ENCODE measurements at places on chromosomes 7 and 10.

DNA sequence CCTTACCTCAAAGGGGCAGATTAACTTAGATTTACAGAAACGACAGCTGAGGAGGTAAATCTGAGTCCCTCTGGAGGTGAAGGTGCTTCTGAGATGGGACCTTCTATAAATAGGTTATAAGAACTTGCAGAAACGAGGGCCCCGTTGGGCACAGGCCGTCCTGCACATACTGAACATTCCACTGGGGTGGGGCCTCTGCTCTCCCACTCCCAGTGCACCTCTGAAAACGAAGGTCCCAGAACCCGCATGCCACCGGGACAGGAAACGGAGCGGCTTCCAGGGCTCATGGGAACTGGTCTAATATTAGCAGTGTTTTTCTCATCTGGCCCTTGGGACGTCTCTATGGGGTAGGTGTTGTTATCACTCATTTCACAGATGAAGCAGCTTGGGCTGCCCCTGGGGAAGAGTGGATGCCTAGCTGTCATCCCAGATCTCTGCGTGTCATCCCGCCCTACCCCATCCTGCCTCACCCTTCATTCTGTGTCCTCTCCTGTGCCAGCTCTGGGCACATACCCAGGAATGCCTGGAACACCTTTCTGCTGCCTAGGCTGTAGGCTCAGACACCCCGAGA, 19.6 kb downstream of the C10orf62 start:
- DNase-seq, result no peak

GRCh38 chr7:107564553-107565298, 955 bp downstream of the DUS4L start:
- no peak for DNase-seq

DNA sequence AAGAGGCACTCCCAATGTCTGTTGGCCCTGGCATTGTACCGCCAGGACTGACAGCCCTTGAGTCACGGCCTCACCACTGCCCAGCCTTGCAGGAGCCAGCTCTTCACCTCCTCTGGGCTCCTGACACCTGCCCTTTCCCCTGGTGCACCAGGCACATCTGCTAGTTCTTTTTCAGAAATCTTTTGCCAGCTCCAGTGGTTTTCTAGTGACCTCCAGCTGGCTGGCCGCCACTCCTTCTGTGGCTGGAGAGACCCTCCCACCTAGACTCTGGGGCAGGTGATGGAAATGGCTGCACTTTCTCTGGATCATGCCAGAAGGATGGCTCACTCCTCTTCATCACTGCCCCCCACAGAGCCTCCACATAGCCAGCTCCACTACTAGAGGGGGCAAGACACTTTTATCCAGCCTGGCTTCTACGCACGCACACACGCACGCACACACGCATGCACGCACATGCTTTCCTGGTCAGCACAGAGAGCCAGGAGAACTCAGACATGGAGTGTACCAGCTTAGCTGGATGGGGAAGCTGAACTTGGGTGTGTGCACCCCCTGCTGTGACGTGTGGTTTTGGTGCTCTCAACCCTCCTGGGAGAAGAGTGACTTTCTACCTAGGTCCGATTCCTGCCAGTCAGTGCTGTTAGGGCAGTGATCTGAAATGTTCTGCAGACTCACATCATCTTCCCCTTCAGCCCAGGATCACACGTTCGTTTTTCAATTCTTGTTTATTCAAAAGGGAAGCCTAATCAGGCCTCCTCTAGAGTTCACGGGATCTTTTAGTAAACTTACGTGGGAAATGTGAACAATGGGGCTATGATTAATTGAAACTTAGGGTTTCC, 222.0 kb downstream of the PRPF18 start:
- no peak for DNase-seq

GRCh38 chr7:110407242-110407641, 683.7 kb upstream of the LRRN3 start:
- no peak for DNase-seq

DNA sequence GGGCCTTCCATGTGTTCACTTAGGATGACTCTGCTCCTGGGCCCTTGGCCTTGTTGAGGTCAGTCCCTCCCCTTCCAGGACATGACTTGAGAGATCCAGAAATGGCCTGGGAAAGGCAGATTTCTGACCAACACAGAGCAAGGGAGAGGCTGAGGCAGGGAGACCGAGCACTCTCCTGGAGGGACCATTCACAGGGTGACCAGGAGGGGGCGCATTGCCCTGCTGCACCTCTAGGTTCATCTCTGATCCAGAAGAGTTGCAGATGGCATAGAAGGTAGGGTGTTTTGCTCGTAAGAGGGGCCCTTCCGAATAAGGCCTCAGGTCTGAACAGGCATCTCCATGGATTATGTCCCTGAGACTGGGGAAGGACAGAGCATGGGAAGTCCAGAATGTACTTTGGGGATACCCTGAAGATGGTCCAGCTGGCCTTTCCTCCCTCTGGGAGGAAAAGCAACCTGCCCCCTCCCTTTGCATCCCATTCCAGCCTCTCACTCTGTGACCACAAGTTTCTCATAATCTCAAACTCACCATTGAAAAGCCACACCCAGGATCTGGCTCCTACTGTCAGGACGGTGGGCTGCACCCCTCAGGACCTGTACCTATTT, 6.6 kb downstream of the DMBT1 start:
- DNase-seq, result no peak

GRCh38 chr10:130108934-130109604, 1.6 kb downstream of the C10orf143 start:
- no peak for DNase-seq

DNA sequence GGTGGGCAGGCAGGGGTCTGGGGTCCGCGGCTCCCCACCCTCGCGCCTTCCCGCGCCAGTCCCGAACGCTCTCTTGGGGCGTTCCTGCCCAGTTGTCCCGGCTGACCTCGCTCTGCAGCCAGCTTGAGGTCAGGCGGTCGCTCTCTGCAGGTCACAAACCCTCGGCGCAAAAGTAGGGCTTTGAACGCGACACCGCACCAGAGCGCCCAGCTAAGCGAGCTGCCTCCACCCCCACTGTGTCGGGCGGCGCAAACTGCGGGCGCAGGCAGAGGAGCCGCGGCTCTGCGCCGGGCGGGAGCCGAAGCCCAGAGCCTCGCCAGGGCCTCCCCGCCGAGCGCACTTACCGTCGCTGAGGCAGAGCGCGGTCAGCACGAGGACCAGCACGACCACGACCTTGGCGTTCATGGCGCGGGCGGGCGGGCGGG, 284 bp downstream of the CXCL12 start:
- no peak for DNase-seq

DNA sequence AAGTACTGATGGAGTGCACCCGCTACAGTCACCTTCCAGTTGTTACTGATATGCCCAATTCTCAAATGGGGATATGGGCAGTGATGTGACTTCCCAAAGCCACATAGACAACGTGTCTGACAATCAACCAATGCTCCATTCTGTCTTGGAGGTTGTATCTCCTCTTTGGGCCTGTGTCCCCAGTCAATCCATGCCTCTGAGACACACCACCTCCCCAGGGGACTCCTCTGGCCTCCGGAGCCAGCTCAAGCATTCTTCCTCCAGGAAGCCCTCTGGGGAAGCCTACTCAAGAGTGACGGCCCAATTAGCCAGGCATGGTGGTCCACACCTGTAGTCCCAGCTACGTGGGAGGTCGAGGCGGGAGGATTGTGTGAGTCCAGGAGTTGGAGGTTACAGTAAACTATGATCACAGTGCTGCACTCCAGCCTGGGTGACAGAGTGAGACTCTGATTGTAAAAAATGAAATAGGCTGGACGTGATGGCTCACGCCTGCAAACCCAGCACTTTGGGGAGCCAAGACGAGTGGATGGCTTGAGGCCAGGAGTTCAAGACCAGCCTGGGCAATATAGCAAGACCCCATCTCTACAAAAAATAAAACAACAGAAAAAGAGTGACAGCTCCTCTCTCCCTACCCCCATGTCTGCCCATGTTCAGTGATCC, 99.5 kb upstream of the TNRC18 start:
- DNase-seq, result no peak

GRCh38 chr10:5987747-5988146, 10.4 kb upstream of the IL15RA start:
- DNase-seq, result no peak

DNA sequence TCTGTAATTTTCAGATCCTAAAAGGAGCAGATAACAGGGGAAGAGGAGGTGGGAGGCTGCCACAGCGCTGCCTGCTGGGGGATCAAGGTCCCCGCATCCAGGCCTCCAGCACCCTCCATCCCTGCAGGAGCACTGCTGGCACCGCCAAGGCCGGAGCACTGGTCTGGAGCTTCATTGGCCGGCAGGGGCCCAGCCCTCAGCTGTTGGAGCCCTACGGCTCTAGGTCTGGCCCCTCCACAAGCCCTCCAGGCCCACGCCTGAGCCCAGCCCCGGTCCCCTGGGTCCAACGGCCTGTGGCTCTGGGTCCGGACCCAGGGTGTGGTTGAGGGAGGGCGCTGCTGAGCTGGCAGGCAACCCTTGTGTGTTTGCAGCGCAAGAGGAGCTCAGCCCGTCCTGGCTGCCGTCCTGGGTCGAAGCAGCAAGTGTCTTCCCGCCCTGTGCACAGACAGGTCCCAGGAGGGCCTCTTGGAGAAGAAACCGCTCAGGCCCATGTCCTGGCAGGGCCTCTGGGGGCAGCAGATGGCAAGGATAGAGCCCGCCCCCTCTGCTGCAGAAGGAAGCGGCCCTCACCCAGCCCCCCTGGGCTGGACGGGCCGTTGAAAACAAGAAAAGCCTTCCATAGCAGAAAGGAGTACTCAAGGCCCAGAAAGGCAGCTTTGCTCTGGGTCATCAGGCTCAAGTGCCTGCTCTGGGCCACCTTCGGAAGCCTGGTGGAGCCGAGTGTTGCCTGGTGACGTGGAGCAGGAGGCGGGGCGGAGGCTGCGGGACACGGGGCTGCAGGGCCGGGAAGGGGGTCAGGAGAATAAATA, 54.3 kb upstream of the TNRC18 start:
- no peak for DNase-seq

DNA sequence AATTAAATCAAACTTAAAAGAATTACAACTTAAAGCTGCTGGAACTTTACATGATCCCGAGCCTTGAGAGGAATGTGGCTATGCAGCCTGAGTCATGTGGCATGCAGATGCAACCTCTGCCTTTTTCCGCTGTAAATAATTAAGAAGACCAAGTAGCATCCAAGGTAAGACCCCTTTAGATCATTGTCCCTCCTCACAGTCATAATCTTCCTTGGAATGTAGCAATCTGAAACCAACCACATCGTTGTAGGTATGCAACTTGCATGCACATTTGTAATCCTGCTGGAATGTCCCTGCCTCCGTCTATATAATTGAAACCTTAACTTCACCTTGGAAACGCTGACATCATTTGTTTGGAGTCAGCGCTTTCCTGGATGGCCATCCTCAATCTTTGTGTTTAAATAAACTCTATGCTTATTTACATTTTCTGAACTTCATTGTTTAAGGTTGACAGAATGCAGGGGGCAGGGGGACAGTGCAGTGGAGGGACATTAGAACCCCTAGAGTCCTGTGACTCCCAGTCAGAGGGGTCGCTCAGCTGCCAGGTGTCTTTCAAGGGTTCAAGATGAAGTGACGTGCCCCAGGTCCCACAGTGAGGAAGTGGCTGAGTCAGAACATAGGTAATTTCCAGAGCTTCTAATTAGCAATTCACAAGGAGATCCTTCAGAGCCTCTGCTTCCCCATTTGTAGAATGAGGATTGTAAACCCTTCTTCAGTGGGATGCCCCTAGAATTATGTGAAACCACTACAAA, 110.7 kb downstream of the RALA start:
- DNase-seq, result no peak

GRCh38 chr7:92150450-92151017, 16.3 kb upstream of the CYP51A1 start:
- DNase-seq, result no peak

DNA sequence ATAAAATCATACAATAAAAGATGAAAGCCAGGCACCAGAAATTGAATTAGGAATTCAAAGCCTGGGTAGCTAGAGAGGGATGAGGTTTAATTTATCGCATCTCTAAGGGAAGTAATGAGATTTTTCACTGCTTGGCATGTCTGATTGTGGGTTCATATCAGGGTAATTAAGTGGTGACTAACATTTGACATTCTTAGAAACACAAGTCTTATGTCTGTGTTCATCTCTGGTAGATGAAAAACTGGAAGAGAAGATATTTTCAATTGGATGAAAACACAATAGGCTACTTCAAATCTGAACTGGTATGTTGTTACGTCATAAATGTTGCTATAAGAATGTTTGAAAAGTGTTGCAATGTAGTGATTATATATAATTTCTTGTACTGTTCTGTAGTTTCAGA, 36.8 kb upstream of the ARMS2 start:
- DNase-seq, result no peak

- DNase-seq, result no peak
Measured at GRCh38 chr7:117830422-117830954, 42.8 kb downstream of the CTTNBP2 start.

- DNase-seq, result no peak
Measured at GRCh38 chr7:2819954-2820397, 24.1 kb downstream of the GNA12 start.

- DNase-seq, result no peak
Measured at GRCh38 chr7:80272560-80273239, 138.1 kb downstream of the GNAI1 start.

- DNase-seq, result no peak
Measured at GRCh38 chr10:3136763-3137611, 35.6 kb downstream of the PITRM1 start.

DNA sequence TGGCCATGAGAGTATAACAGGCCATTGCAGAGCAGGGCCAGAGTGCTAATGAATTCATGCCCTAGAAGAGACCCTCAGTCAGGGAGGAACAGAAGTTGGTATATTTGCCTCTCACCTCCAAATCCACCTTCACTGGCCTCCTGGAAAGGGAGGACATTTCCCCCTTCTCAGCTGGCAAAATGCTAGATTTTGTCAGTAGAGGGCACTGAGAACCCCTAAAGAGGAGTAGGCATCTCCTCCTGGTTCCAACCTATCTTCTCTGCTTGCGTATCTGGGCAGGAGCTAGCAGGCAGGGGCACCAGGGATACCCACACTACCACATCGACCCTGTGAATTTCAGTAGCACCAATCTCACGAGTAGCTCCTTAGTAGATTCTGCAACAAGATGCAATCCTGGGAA, 79.8 kb upstream of the GHITM start:
- no peak for DNase-seq

- no peak for DNase-seq
Measured at GRCh38 chr10:97135464-97135863, 50.3 kb downstream of the SLIT1 start.

DNA sequence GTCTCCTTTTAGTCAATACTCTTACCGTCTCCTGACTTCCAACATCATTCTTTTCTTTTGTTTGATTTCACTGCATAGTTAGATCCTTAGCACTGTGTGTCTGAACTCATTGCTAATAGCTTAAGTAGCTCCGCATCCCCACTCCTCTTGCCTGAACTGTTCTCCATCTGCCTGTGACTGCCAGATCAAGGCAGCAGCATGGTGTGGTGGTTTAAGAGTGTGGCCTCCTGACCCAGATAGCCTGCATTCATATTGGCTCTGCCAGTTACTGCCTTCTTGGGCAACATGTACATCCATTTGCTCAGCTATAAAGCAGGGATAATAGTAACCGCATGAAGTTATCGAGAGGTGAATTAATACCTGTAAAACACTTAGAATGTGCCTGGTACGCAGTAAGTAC, 50.8 kb downstream of the SUFU start:
- DNase-seq, result no peak

GRCh38 chr7:81162771-81163525, 244.1 kb upstream of the SEMA3C start:
- DNase-seq, result no peak

Measured in activated T-cell treated with anti-CD3 and anti-CD28 coated beads for 4 hours (primary cell).